ENCODE measurements at places on chromosomes 12 and 14.

- no peak for DNase-seq
Measured at GRCh38 chr12:126676434-126676833, 1590.5 kb upstream of the TMEM132C start.

- DNase-seq, result no peak
Measured at GRCh38 chr12:113870035-113870434, 96.1 kb downstream of the RBM19 start.

DNA sequence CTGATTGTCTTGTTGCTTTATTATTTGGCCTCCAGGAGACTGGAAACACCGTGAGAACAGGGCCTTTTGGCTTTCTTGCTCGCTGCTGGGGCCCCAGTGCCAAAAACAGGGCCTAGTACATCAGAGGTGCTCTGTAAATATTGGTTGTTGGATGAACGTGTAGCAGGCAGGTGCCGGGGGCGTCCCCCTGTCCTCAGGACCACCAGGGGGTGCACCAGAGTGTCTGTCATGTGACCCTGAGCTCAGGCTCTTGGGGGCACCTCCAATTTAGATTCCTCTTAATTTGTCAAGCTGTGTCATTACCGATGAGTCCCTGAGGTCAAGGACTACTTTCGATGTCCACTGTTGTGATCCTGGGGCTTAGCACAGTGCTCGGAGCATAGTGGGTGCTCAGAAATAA, 87.1 kb downstream of the ACACB start:
- DNase-seq, result no peak

DNA sequence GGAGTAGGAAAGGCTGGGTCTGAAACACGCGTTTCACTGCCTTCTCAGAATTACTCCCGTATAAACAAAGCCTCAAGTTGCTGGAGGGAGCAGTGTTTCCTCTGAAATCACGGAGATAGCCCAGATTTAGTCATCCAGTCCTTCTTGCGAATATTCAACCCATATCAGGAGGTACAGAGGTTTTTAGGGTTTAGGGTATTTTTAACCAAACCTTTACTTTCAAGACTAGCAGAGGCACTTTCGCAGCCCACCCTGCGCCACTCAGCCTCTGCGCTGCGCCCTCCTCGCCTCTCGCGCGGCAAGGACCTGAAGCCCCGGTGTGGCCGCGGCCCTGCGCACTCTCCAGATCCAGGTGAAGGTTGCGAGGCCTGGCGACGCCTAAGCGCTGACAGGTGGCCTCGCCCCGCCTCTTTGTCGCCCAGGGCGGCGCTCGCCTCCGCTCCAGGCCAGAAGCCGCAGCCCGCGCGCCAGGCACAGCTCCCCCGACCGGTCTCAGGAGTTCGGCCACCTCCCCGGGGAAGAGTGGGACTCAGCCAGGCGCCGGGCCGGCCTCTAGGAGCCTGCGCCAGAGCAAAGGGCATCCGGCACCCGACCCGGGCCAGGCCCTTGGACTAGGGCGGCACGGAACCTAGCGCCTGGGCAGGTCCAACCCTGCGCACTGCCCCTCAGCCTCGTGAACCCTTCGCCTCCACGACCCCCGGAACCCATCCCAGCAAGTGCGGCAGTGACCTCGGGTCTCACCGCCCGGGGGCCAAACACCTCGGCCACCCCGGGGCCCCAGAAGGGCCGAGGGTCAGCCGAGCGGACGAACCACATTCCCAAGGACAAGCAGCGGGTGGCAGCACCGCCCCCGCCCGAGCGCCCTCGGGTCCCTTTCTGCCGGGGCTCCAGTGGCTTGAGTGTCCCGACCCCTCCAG, 1.8 kb upstream of the SAMD4A start:
- DNase-seq, result peak; percentile 68

DNA sequence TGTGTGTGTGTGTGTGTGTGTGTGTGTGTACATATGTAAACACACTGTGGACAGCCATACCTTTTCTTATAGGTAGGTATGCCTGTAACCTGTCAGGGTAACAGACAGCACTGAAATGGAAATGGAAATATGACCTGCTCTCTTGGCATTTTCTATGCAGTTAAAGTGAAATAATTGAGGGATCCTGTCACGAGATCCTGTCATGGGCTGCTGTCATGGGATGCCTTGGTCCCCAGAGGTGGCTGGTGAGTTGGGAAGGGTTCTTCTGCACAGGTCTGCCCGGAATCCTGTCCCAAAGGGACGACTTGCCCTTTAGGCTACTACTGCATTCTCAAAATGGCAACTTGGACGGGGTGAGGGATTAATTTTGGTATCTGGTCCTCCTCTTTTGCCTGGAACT, 47.3 kb downstream of the ELK3 start:
- DNase-seq, result no peak

- DNase-seq, result no peak
Measured at GRCh38 chr14:80956922-80957321, 1.5 kb downstream of the TSHR start.

DNA sequence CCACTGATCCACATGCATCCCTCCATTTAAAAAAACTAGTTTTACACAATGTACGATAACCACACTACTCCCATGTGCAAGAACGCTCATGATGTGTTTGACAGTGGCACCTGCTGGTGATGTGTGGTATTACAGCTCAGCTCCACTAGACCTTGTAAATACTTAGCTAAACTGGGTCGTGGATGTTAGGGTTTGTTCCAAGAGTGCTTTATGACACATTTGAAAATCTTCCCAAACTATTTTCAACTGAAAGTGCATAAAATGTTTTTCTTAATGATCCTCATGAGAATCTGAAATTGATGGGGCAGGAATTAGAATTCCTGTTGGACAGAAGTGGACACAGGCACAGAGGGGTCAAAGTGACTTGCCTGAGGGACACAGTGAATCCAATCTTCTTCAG, 99.2 kb downstream of the SCARB1 start:
- peak; percentile 63 for DNase-seq

DNA sequence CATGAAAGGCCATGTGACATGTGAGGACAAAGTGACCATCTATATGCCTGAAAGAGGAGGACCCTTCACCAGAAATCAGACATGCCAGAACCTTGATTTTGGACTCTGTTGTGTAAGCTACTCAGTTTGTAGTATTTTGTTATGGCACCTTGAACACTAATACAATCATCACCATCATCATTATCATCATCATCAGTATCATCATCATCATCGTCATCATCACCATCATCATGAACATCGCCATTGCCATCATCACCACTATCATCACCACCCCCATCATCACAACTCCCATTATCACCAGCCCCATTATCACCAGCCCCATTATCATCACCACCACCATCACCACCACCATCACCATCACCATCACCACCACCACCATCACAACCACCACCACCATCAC, 15.9 kb downstream of the ISCU start:
- DNase-seq, result no peak

DNA sequence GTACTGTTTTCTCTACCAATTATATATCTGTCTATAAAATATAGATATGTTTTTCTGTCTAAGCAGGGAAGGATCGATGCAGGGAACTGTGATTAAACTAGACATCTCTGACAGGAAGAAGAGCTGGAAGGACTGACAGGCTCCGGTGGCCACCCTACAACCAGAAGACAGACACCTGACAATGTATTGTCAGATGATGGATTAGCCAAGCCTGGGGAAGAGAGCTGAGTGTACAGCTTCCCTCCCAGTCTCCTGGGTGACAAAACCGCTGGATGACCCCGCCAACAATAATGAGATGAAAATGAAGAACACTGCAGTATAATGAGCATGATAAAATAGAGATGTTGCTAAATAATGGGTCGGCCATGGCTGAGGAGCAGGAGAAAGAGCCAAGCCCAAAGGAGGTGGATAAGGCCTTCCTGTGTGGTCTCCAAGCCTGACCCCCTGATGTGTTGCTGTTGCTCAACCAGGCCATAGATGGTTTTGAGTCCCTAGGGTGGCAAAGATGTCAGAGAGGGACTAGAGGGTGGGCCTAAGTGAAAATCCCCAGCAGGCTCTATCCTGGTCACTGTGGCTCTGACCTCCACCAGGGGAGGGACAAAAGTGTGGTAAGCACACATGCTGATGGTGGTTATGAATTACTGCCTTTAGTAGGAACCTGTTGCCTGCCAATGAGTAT, 28.2 kb downstream of the DHRS2 start:
- no peak for DNase-seq

DNA sequence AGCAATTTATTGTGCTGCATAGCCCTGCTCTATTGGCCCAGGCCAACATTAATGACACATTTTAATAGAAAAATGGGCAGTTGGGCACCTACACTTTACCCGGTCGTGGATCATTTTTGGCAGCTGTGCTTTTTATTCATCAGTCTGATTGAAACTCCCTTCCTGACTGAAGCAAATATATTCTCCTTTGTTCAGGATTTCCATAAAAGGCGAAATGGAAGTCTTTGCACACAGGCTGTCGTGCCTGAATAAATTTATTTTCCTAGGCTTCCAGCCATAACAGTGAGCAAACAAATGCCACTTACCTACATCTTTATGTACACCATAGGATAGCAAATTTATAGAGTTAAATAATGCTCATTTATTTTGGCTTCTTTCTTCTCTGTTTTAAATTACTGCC, 480.7 kb upstream of the DCN start:
- DNase-seq, result no peak

DNA sequence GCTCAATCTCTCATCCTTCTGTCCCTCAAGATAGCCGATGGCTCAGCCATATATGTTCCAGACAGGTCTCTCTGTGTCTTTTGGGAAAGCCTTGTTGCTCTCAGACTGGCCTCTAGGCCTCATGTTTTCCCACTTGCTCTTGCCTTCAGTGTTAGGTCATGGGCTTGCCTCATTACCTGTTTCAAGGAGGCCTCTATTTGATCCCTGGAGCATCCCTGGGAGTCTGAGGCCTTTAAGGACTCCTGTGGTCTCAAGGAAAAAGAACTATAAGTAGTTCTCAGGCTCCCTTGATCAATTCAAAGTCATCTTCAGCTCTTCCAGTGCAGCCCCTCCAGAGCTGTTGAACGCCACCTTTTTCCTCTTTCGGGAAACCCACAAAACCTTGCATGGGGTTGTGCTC, 47.9 kb downstream of the NTF3 start:
- DNase-seq, result no peak

GRCh38 chr12:32183650-32184049, 77.0 kb downstream of the BICD1 start:
- DNase-seq, result no peak

DNA sequence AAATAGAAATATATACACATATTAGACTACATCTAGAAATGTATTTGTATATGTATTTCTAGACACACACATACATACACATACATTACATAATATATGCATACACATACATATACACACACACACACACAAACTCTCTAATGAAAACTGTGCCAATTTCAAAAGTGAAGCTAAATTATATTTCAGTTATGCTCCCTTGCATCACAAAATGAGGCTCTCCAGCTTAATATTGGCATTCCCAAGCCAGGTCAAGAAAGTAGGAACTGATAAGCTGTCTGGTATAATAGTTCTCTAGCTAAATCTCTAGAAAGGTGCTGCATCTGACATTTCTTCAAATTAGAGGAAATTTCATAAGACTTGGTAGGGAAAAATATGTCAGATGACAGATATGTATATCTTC, 56.9 kb downstream of the GARIN6 start:
- no peak for DNase-seq

DNA sequence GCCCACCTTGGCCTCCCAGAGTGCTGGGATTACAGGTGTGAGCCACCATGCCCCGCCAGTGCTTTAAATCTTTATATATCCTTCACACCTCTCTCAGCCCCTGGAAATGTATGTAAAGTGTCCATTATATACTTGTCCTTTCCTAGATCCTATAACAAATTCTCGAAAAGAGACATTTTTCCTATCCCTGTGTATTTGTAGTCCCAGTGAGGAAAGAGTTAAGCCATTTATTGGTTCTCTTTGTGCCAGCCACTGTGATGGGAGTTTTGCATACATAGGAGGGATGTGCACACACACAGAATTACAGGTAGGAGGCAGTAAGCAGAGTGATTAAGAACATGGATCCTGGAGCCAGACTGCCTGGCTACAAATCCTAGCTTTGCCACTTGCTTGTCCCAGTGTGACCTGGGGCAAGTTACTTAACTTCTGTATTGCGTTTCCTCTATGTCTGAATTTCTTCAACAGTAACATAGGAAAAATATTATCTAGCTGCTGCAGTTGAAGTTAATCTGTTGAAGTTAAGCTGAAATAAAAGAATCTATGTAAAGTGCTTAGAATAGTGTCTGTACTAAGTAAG, 2.1 kb upstream of the RABGGTA start:
- no peak for DNase-seq

DNA sequence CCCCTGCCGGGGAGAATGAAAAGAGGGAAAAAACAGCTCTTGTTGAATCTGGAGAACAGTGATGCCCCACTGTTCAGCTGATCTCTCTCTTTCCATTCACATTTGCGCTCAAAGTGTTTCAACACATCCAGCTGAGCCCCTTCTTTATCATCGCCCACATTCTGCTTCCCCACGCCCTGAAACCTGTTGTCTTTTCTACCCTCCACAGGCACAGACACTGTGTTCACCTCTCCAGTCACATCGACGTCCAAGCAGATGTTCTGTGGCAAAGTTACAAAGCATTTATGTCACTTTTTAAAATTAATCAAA, 338.7 kb downstream of the EGLN3 start:
- no peak for DNase-seq

- no peak for DNase-seq
Measured at GRCh38 chr12:26264215-26264838, 69.0 kb downstream of the SSPN start.

- DNase-seq, result no peak
Measured at GRCh38 chr12:34401659-34402227, 379.4 kb downstream of the ALG10 start.

DNA sequence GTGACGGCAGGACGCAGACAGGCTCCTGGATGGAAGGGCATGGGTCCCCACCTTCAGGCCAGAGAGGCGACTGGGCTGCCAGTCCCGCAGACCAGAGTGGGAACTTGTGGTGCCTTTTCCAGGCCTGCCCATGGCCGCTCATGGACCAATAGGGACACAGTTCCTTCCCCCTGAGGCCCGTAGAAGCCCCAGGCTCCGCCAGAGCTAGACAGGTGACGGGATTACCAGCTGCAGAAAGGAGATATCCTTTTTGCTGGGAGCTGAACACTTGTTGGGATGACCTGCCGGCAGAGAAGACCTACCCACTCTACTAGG, 73.6 kb upstream of the RASSF8 start:
- no peak for DNase-seq

GRCh38 chr12:95977764-95978305, 18.3 kb downstream of the HAL start:
- DNase-seq, result no peak

GRCh38 chr12:43066471-43066870, 476.9 kb upstream of the PRICKLE1 start:
- no peak for DNase-seq

DNA sequence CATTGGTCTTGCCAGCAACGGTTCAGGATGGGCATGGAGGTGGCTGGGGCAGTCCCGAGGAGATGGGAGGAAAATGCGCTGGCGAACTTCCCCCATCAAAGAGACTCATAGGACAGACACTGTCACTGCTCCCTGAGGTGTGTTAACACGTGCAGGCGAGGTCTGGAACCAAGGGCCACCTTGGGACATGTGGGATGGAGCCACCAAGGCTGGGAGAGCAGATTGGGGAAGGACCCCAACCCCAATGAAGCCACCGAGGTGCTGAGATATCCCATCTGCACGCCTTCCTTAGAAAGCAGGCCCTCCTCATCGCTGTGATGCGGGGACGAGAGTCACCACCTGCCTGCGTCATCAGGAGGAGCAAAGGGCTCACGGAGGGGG, 16.9 kb upstream of the BEGAIN start:
- no peak for DNase-seq

GRCh38 chr14:58060077-58060476, 91.9 kb downstream of the ARMH4 start:
- no peak for DNase-seq

- no peak for DNase-seq
Measured at GRCh38 chr14:69490219-69490918, 5.8 kb downstream of the PLEKHD1 start.

GRCh38 chr12:991350-992333, 619 bp downstream of the ERC1 start:
- DNase-seq, result no peak

Measured in stimulated activated CD4-positive, alpha-beta T cell treated with anti-CD3 and anti-CD28 coated beads, Interleukin-2, amount 100 ng/mL, for 24 hours (primary cell).